ENCODE measurements at places on chromosomes 3 and 15. TPM values are rescaled to one million over a fixed set of nuclear protein-coding genes. Genes with fewer than 3 reads are reported as not detected.

Gene NRG4
- polyA plus RNA-seq, result 1.2 TPM

Gene NECTIN3
- not detected for polyA plus RNA-seq

Gene ZDHHC19
- polyA plus RNA-seq, result 5.5 TPM

- DNase-seq, result no peak
Observed at GRCh38 chr15:97708252-97708651, 252.3 kb upstream of the ARRDC4 start.

Measured in K562 (cell line).